Vagina (tissue), 2 donors: ENCODE measurements at places on chromosomes 16 and 17. TPM values are rescaled to one million over a fixed set of nuclear protein-coding genes. Genes with fewer than 3 reads are reported as not detected.
A peak's percentile ranks its signal among the peaks of the same experiment; 100 is the strongest.

Gene SMIM5
- total RNA-seq, result 2.2 TPM

Gene TBC1D3E
- total RNA-seq, result not detected

Gene CCL17
- not detected for total RNA-seq

Gene MSRB1
- 53.0 TPM for total RNA-seq

- H3K27ac ChIP-seq, result peak overlapping the region; percentile 65
- DNase-seq, result no peak
- H3K27me3 ChIP-seq, result no peaks in the 10 kb centered on the region
Observed at GRCh38 chr16:11356573-11357331, 11.5 kb downstream of the RMI2 start.

GRCh38 chr17:83200231-83200699 lies 120.9 kb downstream of the METRNL start:
- H3K27me3 ChIP-seq, result no peaks in the 10 kb centered on the region
- DNase-seq, result no peak
- H3K4me3 ChIP-seq, result no peak overlapping the region
- H3K36me3 ChIP-seq, result no peaks in the 10 kb centered on the region
- H3K4me1 ChIP-seq, result peaks cover 81% of the 10 kb centered on the region
- peak overlapping the region; percentile 95 for H3K27ac ChIP-seq

DNA sequence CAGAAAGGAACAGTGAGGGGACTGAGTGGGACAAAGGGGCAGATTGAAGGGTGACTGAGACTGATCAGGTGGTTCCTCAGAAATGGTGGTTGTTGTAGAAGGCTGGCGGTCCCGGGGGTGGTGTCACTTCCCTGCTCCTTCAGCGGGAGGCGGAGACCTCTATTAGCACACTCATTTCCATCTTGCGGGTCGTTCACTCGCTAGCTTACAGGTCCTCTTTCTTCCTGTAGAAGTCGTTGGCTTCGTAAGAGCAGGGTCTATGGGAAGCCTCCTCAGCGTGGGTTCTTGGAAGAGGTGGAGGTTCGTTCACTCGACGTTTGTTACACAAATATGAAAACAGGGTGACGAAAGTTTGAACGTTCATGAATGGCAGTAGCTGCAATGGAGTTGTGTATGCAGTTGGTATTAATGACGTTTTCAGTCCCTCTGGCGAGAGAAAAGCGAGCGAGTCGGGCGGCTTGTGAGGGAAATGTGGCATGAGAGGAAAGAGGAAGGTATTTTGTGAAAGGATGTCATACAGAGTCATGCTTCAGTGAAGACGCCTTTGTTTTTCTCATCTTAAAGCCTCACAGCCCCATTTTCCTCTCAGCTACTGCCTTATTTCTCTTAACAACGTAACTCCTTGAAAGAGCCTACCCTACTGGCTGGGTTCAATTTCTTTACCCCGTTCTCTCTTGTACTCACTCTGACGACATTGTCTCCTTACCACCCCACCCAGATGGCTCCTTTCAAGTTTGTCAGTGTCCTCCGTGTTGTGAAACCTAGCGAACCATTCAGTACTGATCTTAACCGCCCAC lies 667 bp downstream of the EFCAB13 start:
- peak; percentile 92 for DNase-seq
- peak overlapping the region; percentile 87 for H3K4me3 ChIP-seq
- no peaks in the 10 kb centered on the region for H3K27me3 ChIP-seq
- no peaks in the 10 kb centered on the region for H3K4me1 ChIP-seq

GRCh38 chr16:50667497-50668367 lies 13.4 kb downstream of the SNX20 start:
- no peak for DNase-seq
- H3K27me3 ChIP-seq, result no peaks in the 10 kb centered on the region
- H3K4me3 ChIP-seq, result no peak overlapping the region
- no peak overlapping the region for H3K27ac ChIP-seq
- no peaks in the 10 kb centered on the region for H3K36me3 ChIP-seq
- H3K4me1 ChIP-seq, result peaks cover 16% of the 10 kb centered on the region

DNA sequence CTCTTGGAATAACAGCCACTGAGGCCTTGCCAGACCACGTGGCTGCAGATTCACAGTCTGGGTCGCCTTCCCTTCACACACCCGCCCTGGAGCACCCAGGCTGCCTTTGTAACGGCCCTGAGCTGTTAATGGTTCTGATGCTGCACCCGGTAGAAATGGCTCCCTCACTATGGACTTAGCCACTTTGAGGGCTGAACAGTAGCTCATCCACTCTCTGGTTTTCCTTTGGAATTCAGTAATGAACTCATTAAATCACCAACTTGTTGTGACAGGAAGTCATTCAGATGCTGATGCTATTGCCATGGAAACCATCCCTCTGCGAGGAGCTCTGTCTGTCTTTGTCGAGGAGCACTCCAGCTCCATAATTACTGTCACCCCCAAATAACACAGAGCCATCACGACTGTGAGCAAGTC lies 59.2 kb downstream of the CDK5R1 start:
- H3K27ac ChIP-seq, result no peak overlapping the region
- no peaks in the 10 kb centered on the region for H3K36me3 ChIP-seq
- H3K27me3 ChIP-seq, result no peaks in the 10 kb centered on the region
- no peak for DNase-seq

GRCh38 chr17:65910836-65911235 lies 281.1 kb downstream of the CEP112 start:
- no peaks in the 10 kb centered on the region for H3K36me3 ChIP-seq
- no peaks in the 10 kb centered on the region for H3K27me3 ChIP-seq
- H3K27ac ChIP-seq, result no peak overlapping the region
- DNase-seq, result no peak

DNA sequence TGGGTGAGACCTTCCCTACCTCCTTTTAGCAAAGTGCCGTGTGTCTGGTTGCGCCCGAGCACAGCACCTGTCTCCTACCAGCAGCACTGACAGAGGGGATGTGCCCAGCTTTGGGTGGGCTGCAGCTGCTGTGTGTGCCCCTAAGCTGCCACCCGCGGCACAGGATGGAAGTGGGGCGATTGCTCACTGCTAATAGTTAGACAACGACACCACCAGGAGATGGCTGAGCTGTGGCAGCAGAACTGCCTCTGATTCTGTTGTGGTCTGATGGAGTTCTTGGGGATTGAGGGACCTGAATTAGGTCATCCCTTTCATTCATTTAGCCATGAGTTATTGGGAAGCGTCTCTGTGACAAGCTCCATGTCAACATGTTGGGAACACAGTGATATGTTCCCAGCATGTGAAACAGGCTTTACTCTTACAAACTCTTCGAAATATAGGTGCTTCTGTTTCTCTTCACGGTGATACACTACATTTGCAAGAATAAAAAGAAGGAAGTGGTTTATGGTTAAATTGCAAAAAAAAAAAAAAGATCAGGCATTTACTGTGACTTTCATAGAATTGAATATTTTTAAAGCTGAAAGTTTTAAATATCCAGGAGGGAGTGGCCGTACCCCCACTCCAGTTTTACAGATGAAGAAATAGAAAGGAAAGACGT lies 184.4 kb downstream of the MAF start:
- no peak overlapping the region for H3K27ac ChIP-seq
- no peaks in the 10 kb centered on the region for H3K36me3 ChIP-seq
- H3K4me1 ChIP-seq, result peaks cover 14% of the 10 kb centered on the region
- H3K4me3 ChIP-seq, result no peak overlapping the region
- no peaks in the 10 kb centered on the region for H3K27me3 ChIP-seq
- DNase-seq, result no peak

DNA sequence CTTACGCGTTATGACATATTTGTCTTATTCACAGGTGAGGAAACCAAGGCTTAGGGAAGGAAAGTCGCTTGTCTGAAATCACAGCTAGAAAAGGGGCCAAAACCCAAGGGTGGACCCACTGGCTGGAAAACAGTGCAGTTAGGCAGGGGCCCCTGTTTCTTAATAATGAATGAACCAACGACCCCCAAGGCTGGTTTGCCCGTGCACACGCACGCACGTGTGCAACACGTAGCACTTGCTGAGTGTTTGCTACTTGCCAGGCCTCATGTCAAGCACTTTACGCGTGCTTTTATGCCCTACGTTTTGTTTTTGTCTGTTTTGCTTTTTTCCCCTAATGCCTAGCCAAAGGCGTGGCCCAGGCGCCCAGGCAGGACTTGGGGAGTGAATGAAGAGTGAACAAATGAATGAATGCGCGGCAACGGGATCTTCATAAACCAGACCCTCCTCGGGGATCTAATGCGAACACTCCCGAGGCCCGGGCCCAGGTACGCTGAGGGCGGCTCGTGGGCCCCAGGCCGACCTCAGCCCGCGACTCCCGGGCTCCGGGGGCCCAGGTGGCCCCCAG lies 571 bp upstream of the USP10 start:
- peak overlapping the region; percentile 91 for H3K27ac ChIP-seq
- peak overlapping the region; percentile 92 for H3K4me3 ChIP-seq
- no peak for DNase-seq
- peaks cover 38% of the 10 kb centered on the region for H3K4me1 ChIP-seq
- no peaks in the 10 kb centered on the region for H3K36me3 ChIP-seq
